ENCODE measurements at places on chromosomes 3 and 15.
A peak's percentile ranks its signal among the peaks of the same experiment; 100 is the strongest.

DNA sequence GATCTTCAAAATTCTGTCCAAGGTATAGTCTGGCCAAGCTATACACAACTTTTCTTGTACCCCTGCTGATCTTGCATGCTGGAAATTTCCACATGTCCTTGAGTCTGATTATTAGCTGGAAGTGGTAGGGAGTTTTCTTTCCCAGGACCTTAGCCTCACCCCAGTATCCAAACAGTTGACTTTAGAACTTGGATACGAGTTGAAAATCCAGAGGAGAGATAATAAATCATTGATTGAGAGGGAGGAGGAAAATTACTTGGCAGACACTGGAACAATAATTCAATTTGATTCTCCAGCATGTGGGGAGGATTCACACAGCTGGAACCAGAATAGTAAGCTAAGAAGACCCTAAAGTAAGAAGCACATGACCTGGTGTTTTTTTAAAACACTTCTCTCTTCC lies 116.4 kb downstream of the IL5RA start:
- no peak for DNase-seq

GRCh38 chr15:101244036-101244781 lies 7.6 kb downstream of the CHSY1 start:
- DNase-seq: no peak

DNA sequence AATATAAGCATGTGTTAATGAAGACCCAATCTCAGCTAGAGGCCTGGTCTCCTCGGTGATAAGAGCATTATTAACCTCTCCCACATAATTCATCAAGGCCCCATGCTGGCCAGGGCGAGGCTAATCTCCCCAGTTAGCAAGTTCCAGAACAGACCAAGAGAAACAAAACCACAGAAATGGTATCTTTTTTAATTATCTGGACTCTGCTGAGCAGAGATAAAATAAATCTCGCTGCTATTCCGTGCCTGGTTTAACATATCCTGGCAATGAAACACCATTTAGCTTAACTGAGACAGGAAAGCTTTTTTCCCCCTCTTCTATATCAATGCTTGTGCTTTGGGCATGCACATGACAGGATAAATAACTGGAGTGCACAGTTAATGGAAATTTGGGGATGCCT lies 72.5 kb upstream of the ARHGEF3 start:
- no peak for DNase-seq

DNA sequence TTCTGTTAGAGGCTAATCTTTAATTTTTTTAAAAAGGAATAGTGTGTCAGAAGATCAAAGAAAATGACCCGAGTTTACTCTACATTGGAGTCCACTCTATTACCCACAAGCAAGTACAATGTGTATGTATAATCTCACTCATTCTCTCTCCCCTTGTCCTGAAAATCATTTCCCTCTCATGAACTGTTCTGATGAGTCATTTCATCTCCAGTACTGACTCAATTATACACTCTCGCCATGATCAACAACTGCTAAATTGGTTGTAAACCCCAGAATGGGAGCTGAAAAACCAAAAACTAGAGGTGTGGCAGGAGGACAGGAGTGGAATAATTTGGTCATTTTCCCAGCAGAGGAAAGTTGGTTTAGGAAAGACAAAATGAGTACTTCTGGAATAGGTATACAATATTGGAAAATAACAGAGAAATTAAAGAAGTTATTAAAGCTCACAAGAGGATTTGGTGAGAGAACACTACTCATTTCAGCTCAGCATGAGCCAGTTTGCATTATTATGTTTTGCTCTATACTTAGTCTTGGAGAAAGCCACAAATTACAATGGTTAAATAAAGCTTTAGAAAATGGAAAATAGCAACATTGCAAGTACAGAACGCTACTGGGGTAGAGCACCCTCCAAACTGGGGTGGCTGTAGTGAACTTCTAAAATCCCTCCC lies 144.3 kb upstream of the PFN2 start:
- DNase-seq: no peak

DNA sequence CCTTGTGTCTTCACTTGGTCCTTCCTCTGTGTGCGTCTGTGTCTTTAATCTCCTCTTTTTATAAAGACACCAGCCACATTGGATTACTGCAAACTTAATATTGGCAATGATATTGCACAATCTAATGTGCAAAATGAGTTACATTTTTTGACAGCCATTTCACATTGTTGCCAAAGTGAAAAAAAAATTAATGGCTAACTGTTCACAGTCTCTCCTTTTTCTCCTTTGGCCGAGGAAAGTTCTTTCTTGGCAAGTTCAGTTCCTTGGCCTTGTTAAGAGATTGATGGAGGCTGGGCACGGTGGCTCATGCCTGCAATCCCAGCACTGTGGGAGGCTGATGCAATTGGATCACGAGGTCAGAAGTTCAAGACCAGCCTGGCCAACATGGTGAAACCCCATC lies 62.2 kb upstream of the ZNF280D start:
- no peak for DNase-seq

DNA sequence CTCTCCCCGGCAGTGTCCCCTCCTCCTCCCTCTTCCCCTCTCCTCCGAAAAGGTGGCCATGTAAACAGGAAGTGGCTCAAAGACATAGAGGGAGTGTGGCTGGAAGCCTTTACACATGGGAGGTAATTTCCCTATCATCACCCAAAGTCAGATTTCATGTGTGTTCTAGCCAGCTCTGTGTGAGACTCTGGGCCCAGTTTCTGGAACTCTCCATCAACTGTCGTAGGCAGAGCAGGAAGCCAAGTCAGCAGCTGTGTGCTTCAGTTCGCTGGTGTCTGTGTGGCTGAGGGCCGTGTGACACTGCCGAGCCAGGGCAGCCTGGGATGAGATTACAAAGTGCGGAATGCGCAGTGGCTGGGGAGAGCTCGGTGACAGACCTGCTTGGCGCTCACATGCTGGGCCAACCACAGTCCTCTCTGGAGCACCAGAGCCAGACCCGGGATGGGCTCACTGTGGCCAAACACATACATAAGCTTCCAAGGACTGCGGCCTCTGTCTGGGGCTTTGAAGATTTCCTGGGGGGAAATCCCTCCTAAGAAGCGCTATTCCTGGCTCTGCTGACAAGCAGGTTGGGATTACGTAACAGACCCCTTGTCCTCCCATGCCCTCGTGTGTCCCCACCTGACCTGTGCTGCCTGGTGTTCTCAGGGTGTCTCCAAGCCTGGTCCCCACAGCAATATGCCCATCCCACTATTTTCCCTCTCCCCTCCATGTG lies 50.7 kb downstream of the UMPS start:
- peak; percentile 94 for DNase-seq

DNA sequence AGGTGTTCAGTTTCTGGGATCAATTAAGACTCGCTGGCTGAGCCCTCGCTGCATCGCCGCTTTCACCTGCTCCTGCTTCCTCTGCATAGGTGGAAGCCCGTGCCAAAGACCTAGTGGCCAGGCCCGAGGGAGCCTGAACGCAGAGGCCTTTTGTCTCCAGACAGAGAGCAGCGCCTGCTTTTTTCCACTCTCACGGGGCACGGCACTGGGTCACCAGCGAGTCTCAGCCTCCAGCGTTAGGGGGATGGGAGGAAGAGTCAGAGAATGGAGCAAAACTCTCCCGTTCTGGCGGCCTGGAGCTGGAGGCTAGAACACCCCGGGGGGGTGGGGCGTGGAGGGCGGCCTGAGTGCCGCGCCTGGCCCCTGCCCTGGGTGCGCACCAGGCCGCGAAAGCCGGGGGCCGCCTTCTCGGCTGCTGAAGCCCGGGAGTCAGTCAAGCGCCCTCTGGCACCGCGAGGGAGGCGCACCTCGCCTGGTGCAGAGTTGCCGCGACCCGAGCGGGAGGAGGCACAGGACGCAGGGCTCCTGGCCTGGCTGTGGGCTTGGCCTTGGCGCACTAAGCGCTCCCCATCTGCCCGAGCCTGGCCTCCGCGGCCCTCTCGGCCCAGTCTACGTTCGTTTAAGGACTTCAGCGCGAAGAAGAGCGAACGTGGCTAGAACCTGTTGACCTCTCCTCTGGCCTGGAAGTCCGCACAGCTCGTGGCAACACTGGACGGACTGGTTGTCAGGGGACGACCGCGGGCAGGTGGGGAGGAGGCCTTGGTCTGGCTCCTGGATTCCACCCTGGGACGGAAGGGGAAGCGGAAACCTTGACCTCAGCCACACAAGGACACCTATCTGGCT lies 21.5 kb downstream of the NR2F2 start:
- DNase-seq: no peak
